Testis (tissue), 5 donors: ENCODE measurements at places on chromosomes 16 and 17. TPM values are rescaled to one million over a fixed set of nuclear protein-coding genes. Genes with fewer than 3 reads are reported as not detected.

Gene AOC2
- 10.3 TPM for total RNA-seq

Gene RNU2-1
- total RNA-seq: not detected

Gene KRT33B
- total RNA-seq: 0.25 TPM

GRCh38 chr16:85220125-85220839, 108.0 kb upstream of the CIBAR2 start:
- peak; percentile 70 for DNase-seq
- no peaks in the 10 kb centered on the region for H3K36me3 ChIP-seq
- H3K4me1 ChIP-seq: peaks cover 26% of the 10 kb centered on the region
- H3K27me3 ChIP-seq: no peaks in the 10 kb centered on the region
- H3K4me3 ChIP-seq: no peak overlapping the region

DNA sequence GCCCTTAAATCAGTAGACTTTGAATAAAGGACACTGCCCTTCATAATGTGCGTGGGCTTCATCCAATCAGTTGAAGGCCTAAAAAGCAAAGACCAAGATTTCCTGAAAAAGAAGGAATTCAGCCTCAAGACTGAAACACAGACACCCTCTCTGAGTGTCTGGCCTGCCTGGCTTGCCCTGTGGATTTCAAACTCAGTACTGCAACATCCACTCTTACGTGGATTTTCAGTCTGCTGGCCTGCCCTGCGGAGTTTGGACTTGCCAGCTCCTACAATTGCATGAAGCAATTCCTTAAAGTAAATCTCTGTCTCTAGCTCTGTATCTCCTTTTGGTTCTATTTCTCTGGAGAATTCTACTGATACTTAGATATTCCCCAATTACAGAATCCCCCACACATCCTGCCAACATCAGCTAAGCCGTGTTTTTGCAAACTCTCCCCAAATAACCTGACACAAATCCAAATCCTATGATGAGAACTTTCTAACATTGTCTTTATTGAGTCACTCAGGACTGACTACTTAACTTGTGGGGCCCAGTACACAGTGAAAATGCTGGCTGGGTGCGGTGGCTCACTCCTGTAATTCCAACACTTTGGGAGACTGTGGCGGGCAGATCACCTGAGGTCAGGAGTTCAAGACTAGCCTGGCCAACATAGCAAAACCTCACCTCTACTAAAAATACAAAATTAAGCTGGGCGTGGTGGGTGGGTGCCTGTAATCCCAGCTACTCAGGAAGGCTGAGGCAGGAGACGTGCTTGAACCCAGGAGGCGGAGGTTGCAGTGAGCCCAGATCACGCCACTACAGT, 7.2 kb upstream of the TNFRSF17 start:
- no peak for DNase-seq
- no peaks in the 10 kb centered on the region for H3K27me3 ChIP-seq
- no peaks in the 10 kb centered on the region for H3K36me3 ChIP-seq

- no peak overlapping the region for H3K4me3 ChIP-seq
- no peaks in the 10 kb centered on the region for H3K36me3 ChIP-seq
- H3K27me3 ChIP-seq: no peaks in the 10 kb centered on the region
- no peak for DNase-seq
- no peaks in the 10 kb centered on the region for H3K4me1 ChIP-seq
- no peak overlapping the region for H3K27ac ChIP-seq
Observed at GRCh38 chr17:19418251-19418992, 7.4 kb downstream of the RNF112 start.

- DNase-seq: no peak
- H3K27ac ChIP-seq: no peak overlapping the region
- H3K4me3 ChIP-seq: no peak overlapping the region
- no peaks in the 10 kb centered on the region for H3K36me3 ChIP-seq
Observed at GRCh38 chr16:80682421-80683070, 121.9 kb downstream of the CDYL2 start.

- H3K4me3 ChIP-seq: peak within 1 kb of the TSS; percentile 69
- H3K27me3 ChIP-seq: no peaks in the 10 kb centered on the region
- H3K36me3 ChIP-seq: no peaks in the 10 kb centered on the region
- H3K27ac ChIP-seq: peak within 1 kb of the TSS; percentile 70
Observed at GRCh38 chr17:29592850-29593551, at the start of gene ANKRD13B. Gene ANKRD13B, plus strand, starts transcription at chr17:29593132. Its CDS starts 490 bp downstream, at chr17:29593622.

DNA sequence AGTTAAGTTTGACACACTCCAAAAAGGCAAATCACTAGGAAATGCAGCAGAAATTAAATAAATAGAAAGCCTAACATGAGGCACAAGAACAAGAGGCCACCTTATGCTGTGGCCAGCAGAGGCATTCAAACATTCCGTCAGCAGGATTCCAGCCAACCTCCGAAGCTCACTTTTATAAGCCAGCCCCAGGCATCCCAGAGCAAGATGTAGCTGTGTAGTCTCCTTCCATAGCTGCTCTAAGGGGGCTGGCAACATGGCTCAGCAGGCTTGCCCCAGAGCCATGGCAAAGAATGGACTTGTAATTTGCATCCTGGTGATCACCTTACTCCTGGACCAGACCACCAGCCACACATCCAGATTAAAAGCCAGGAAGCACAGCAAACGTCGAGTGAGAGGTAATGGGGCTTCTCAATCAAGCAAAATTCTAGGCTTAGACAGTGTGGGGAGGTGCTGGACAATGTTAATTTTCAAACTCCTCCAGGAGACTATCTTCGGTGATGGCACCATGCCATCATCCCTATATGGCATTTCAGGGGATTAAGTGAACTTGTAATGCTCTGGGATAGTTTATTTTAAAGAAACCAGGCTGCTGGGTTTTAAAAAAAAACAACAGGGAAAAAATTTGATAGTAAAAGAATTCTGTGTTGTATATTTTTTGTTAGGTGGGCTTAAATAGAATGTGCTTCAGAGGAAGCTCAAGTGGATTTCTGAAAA, at the start of gene CLEC3A:
Gene CLEC3A, plus strand, starts transcription at position 202 of the 714 bp plus-strand sequence. Its CDS starts 79 bp downstream, at position 281.
- H3K27ac ChIP-seq: no peak within 1 kb of the TSS
- H3K36me3 ChIP-seq: no peaks in the 10 kb centered on the region
- H3K4me1 ChIP-seq: no peaks in the 10 kb centered on the region
- DNase-seq: no peak
- no peaks in the 10 kb centered on the region for H3K27me3 ChIP-seq
- no peak within 1 kb of the TSS for H3K4me3 ChIP-seq
